ENCODE measurements at places on chromosomes 13 and 19. TPM values are rescaled to one million over a fixed set of nuclear protein-coding genes. Genes with fewer than 3 reads are reported as not detected.

GRCh38 chr19:33261511-33262189 is 36.0 kb upstream of the SLC7A10 start:
- no peak overlapping the region for H3K27ac ChIP-seq
- DNase-seq: no peak
- H3K36me3 ChIP-seq: no peaks in the 10 kb centered on the region
- no peaks in the 10 kb centered on the region for H3K27me3 ChIP-seq
- H3K4me3 ChIP-seq: no peak overlapping the region

GRCh38 chr19:49564616-49565045 is 15.7 kb downstream of the NOSIP start:
- H3K27ac ChIP-seq: no peak overlapping the region
- no peak for DNase-seq
- peaks cover 4% of the 10 kb centered on the region for H3K4me1 ChIP-seq
- H3K27me3 ChIP-seq: no peaks in the 10 kb centered on the region

DNA sequence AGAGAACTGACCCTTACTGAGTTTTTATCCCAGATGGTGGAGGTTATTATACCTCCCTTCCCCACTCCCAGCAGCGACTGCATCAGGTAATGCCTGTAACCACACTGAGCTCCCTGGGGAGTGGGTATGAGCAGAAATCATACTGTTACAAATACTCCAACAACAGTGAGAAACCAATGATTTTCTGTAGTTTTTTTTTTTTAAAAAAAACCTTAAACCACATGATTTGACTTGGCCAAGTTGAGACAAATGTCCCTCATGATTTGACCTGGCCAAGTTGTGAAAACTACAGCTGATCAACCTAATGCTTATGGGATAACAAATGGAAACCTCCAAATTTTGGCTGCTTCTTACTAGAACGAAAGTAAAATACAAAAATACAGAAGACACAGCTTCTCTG is 33.1 kb upstream of the SERP2 start:
- no peak overlapping the region for H3K4me3 ChIP-seq
- H3K27me3 ChIP-seq: no peaks in the 10 kb centered on the region
- no peak overlapping the region for H3K27ac ChIP-seq
- no peak for DNase-seq
- no peaks in the 10 kb centered on the region for H3K36me3 ChIP-seq
- H3K4me1 ChIP-seq: no peaks in the 10 kb centered on the region

DNA sequence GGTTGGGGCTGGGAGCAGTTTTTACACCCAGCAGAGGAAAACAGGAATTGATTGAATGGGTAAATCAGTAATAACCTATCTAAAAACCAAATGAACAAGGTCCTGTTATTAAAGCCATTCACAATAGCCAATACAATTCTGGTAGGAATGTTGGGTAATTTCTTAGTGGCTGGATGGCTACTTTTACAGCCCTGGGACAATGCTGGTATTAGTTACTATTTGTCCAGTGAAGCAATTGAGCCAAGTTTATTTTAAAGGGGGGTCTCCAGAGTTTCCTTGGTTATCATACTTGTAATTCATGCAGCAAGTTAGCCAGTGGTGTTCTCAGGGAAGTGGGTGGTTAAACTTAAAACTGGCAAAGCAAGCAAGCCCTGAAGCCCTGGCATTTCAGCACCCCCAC is 92.3 kb upstream of the STARD13 start:
- H3K4me3 ChIP-seq: no peak overlapping the region
- DNase-seq: no peak
- no peaks in the 10 kb centered on the region for H3K36me3 ChIP-seq

DNA sequence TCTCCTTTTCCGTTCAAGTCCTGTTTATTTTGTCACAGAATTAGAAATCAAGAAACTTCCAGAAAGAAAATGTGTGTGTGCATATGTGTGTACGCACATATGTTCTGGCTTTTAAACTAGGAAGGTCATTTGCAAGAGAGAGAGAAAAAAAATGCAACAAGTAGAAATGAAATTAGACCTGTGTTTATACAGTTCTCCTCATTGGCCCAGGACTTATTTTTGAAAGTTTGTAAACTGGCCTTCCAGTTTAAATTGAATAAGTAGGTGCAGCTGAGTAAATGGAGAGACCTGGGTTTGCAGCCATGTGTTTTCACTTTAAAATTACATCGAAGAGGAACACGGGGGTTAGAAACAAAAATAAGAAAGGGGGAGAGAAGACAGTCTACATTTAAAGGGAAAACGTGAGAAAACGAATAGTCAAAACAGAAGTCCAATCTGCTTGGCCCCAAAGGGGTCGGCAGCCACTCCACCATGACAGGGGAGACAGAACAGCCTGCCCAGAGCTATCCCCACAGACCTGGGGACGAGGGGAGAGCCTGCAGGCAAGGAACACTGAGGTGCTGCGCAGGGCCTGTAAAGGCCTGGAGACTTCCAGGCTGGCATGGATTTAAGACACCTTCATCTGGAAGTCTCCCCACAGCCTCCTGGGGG is 216.8 kb upstream of the MAB21L1 start:
- H3K4me1 ChIP-seq: peaks cover 8% of the 10 kb centered on the region
- no peaks in the 10 kb centered on the region for H3K27me3 ChIP-seq
- H3K36me3 ChIP-seq: no peaks in the 10 kb centered on the region

RBM42 gene
- 29.9 TPM for total RNA-seq

- peak; percentile 68 for DNase-seq
- peak overlapping the region; percentile 51 for H3K4me3 ChIP-seq
- no peaks in the 10 kb centered on the region for H3K27me3 ChIP-seq
- peaks cover 9% of the 10 kb centered on the region for H3K36me3 ChIP-seq
- H3K27ac ChIP-seq: peak overlapping the region; percentile 28
- peaks cover 20% of the 10 kb centered on the region for H3K4me1 ChIP-seq
Measured at GRCh38 chr19:575527-576506, 3.4 kb downstream of the BSG start.

GRCh38 chr13:100495455-100495854 is 93.1 kb downstream of the GGACT start:
- no peaks in the 10 kb centered on the region for H3K27me3 ChIP-seq
- H3K27ac ChIP-seq: no peak overlapping the region
- no peaks in the 10 kb centered on the region for H3K36me3 ChIP-seq
- H3K4me3 ChIP-seq: no peak overlapping the region

- no peak for DNase-seq
- no peak overlapping the region for H3K4me3 ChIP-seq
- H3K4me1 ChIP-seq: peaks cover 36% of the 10 kb centered on the region
Measured at GRCh38 chr13:98204546-98204945, 27.5 kb upstream of the RNF113B start.

GRCh38 chr13:67228031-67228430 is 2.1 kb downstream of the PCDH9 start:
- no peaks in the 10 kb centered on the region for H3K27me3 ChIP-seq
- DNase-seq: no peak
- H3K36me3 ChIP-seq: no peaks in the 10 kb centered on the region

- no peak for DNase-seq
- H3K4me3 ChIP-seq: no peak overlapping the region
- no peaks in the 10 kb centered on the region for H3K4me1 ChIP-seq
- no peaks in the 10 kb centered on the region for H3K36me3 ChIP-seq
- H3K27me3 ChIP-seq: no peaks in the 10 kb centered on the region
- H3K27ac ChIP-seq: no peak overlapping the region
Measured at GRCh38 chr19:30390356-30390988, 18.3 kb downstream of the ZNF536 start.

Measured in fibroblast of lung (primary cell).